ENCODE measurements at places on chromosomes 2 and 18.

- no peak for DNase-seq
These were observed 31.7 kb downstream of the L3MBTL4 start for GRCh38 chr18:6382963-6383362.

DNA sequence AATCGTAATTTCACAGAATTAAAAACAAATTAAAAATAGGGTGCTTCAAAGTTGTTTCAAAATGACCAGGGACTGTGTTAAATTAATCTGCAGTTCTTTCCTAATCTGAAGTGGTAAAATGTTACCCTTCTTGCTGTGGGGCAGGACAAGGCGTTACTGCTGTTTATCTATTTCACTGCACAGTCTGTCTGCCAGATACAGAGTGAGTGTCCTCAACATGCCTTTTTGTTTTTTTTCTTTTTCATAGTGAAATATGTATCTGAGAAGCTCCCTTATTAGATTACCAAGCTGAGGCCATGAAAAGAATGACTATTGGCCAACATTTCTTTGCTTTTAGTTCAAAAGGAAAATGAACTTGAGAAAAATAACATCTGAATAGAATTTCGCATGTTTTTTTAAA, 38.0 kb downstream of the KCTD1 start:
- no peak for DNase-seq

DNA sequence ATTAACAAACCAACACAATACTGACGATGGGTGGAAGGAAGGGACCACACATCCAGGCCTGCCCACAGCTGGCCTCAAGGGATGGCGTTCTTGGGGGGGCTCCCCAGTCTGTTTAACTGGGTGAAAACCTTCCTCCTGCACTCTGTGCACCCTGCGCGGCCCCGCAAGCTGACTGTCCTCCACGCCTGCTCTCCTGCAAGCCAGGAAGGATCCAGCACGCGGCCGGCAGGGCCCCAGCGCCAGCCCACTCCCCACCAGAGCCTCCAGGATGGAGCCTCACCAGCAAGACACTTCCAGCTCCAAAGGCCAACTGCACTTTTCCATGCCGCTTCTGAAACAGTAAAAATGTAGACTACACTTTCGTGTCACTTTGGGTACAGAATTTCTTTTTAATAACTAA, 135.1 kb downstream of the ZNF516 start:
- DNase-seq: no peak

DNA sequence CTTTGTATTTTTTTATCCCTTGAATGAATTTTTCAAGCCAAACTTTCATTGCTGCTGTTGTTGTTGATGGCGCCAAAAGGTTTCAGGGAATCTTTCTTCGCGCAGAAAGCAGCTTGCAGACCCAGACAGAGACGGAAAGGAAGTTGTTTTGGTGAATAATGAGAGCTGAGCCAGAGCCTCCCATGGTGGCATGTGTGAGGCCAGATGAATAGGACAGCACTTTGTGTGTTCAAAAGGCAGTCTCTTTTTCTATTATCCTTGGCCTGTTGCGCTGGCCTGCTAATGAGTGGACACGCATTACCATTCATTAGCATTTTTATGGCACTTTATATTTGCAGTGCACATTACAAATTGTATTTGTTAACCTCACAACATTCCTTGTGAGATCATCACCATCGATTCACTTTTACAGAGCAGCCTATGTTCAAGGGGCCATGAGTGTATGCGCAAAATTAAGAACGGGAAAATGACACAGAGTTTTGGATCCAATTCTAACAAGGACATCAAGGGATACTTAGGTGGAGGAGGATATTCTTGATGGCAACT, 754.7 kb downstream of the BCL11A start:
- no peak for DNase-seq

- no peak for DNase-seq
These were observed 185.5 kb upstream of the DOK6 start for GRCh38 chr18:69215161-69215560.

GRCh38 chr2:108988796-108989713, at the start of gene EDAR:
Gene EDAR (minus strand): TSS chr2:108989220. CDS start chr2:108931014, 58,206 bp downstream.
- peak; percentile 25 for DNase-seq

DNA sequence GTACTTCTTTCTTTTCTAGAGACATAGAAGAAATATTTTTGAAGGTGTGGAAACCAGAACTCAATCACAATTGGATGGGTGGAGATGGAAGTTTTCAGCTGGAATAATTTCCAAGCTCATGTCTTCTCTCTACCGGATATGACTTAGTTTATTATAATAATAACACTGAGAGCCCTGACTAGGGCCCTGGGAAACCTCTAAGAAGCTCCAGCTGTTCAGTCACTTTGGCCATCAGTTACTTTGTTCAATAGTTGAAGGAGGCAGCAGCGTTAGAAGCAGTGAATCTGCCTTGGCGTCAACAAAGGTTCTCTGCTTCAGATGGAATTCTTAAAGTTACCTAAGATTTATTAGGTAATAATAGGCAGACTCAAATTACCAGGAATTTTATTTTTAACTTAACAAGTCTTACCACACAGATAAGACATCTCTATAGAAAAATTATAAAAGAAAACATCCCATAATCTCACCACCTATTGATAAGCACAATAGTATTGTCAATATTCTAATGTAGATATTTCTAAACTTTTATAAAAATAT, 293.8 kb upstream of the CHAC2 start:
- DNase-seq: no peak

GRCh38 chr2:105410554-105410953, 11.7 kb upstream of the FHL2 start:
- no peak for DNase-seq

- DNase-seq: no peak
These were observed 30.0 kb downstream of the FHL2 start for GRCh38 chr2:105368759-105369408.

DNA sequence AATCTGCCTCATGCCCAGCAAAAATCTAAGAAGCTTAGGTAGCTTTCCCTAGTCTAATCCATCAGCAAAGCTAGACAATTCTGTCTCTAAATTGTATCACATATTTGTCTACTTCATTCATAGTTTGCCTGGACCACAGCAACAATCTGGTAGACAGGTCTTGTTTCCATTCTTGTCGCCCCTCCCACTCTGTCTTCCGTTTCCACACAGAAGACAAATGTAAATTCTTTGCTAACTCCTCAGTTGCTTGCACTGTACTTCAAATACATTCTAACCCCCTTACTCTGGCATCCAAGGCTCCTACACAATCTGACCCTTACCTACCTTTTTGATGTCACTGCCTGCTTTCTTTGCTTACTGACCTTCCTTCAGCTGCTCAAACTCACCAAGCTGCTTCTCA, 40.1 kb downstream of the THUMPD2 start:
- no peak for DNase-seq

GRCh38 chr2:200302940-200303727, 3.4 kb upstream of the SPATS2L start:
- DNase-seq: no peak

DNA sequence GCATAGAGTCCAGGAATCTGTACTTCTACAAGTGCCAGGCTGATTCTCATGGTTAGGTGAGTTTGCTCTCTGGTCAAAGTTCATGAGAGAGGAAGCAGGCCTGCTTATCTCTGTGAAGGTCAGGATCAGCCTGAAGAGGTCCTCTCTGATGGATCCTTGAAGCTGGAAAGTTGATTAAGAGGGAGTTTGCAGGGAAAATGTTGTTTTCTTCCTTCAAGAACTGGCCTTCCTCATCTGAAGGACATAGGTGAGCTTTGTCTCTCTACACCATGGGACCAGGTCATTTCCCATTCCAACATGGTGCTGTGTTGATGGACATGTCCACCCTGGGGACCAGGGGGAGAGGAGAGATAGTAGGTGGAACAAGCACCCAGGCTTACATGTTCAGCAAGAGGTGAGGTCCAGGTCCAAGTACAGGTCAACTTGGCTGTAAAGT, 14.9 kb downstream of the CCL20 start:
- DNase-seq: no peak

GRCh38 chr2:160970052-160970965, 189.9 kb upstream of the TANK start:
- no peak for DNase-seq

GRCh38 chr2:160194946-160195345, 5.1 kb downstream of the ITGB6 start:
- no peak for DNase-seq

DNA sequence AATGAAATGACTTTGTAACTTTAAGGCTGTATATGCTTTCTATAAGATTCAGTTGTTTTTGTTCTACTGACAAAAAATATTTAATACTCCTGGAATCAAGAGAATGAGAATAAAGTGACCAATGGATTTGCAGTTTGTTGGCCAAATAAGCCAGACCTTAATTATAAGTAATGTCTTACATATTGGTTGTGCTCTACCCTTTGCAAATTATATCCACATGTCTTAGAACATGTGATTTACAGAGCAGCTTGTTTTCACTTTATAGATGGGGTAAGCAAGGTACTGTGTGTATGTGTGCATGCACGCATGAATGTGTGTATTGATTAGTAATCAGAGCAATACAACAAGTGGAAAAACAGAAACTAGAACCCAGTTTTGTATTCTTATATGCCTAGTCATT, 59.1 kb downstream of the RMDN2 start:
- DNase-seq: no peak

- no peak for DNase-seq
These were observed 276.6 kb downstream of the MREG start for GRCh38 chr2:215736653-215737290.

DNA sequence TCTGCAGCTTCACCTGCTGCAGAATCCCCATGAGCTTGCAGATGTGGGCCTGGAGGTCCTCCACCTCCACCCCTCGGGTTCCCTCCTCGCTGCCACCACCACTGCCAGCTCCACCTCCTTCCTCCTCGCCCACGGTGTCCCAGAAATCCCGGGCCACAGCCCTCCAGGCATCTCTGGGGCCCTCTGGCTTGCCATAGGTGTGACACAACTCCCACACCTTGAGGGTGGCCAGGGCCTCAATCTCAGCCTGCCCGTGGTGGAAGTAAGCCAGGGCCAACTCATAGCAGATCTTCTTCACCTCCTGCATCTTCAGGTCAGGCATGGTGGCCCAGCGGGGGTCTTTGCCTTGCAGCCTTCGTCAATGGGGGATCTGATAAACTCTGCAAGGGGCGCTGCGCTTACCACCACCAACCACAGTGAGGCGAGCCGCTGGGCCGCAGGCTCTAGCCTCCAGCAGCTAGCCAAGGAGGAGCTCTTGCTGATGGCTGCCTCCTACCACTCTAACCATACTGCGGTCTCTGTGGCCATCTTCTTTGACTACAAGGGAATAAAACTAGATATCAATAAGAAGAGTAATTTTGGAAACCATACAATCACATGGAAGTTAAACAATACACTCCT, 36.1 kb upstream of the ANKRD62 start:
- DNase-seq: no peak

DNA sequence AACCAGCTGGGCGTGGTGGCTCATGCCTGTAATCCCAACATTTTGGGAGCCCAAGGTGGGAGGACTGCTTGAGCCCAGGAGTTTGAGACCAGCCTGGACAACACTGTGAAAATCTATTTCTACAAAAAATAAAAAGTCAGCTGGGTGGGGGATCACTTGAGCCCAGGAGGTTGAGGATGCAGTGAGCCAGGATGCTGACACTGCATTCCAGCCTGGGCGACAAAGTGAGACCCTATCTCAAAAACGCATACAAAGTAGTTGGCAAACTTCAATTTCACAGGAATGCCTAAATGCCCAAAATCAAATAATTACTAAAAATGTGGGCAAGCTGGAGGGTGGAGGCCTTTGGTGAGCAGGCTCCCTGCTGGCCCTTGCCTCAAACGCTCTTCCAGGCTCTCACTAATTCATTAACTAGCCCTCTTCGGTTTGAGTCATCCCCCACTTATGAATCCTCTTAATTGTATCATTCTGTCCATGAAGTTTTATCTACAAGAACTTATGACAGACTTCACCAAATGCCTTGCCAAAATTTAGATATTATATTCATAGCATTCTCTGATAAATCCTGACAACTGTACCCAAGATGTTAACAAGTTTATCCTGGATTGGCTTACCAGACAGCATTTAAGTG, 68.7 kb upstream of the ZFP36L2 start:
- no peak for DNase-seq

GRCh38 chr18:41655074-41655473, 300.0 kb upstream of the PIK3C3 start:
- no peak for DNase-seq

DNA sequence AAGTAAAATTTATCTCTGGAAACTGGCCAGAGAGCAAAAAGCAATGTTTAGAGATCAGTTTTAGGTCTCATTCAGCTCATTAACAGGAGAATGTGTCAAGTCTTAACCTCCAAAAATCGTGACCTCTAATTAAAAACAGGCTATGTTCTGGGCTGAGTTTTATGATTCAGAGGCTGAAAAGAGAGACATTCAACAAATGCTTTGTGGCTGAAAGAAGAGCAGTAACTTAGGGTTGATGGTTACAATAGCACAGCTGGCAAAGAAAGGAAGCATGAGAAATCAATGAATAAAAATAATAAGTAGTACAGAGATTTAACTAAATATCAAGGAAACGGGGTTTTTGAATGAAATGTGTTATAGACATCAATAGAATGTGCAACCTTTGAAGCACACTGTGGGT, 13.1 kb downstream of the TGIF1 start:
- DNase-seq: no peak

- DNase-seq: no peak
These were observed 75.7 kb upstream of the TFCP2L1 start for GRCh38 chr2:121360566-121361300.

DNA sequence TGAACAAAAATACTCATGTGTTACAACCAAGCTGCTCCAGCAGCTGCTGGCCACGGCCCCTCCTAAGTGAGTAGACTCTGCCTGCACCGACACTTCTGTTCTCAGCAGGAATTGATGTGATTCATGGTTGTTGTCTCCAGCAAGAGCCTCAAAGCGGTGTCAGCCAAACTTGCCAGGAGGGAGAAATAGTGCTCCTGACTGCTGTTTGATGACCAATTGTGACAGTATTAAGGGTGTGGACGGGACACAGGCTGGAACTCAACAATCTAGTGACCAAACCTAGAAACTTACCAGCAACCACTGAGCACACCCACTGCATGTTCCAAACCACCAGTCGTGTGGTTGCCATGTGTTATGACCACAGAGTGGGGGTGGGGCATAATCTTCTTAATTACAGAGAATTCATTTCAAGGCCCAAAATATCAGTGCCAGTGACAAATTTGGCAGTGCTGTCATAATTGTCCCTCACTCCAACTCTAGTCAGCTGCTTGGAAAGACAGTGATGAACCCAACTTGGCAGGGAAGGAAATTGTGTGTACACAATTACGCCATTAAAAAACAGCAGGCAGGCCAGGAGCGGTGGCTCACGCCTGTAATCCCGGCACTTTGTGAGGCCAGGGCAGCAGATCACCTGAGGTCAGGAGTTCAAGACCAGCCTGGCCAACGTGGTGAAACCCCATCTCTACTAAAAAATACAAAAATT, 30.4 kb downstream of the FBLN7 start:
- DNase-seq: no peak

DNA sequence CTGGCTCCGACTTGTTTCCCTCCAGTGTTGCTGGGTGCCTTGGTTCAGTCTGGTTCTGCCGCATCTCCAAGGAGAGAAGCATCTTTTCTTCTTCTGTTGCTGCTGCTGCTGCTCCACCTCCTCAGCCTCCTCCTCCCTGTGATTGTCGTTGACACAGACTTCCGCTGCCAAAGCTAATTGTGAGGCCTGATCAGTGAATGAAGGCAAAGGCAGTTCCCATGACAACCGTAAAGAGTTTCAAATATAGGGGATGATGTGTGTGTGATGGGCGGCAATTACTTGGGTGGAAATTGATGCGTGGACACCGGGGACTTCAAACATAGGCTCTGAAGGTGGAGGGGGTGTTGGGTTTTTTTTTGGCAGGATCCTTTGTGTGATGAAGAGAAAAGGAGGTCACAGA, 13.7 kb downstream of the TET3 start:
- DNase-seq: no peak

Data from activated CD4-positive, alpha-beta T cell treated with anti-CD3 and anti-CD28 coated beads, Interleukin-2, amount 50 U/mL, for 4 hours (primary cell).